ENCODE measurements at places on chromosomes 5 and 9. TPM values are rescaled to one million over a fixed set of nuclear protein-coding genes. Genes with fewer than 3 reads are reported as not detected.
A peak's percentile ranks its signal among the peaks of the same experiment; 100 is the strongest.

DNA sequence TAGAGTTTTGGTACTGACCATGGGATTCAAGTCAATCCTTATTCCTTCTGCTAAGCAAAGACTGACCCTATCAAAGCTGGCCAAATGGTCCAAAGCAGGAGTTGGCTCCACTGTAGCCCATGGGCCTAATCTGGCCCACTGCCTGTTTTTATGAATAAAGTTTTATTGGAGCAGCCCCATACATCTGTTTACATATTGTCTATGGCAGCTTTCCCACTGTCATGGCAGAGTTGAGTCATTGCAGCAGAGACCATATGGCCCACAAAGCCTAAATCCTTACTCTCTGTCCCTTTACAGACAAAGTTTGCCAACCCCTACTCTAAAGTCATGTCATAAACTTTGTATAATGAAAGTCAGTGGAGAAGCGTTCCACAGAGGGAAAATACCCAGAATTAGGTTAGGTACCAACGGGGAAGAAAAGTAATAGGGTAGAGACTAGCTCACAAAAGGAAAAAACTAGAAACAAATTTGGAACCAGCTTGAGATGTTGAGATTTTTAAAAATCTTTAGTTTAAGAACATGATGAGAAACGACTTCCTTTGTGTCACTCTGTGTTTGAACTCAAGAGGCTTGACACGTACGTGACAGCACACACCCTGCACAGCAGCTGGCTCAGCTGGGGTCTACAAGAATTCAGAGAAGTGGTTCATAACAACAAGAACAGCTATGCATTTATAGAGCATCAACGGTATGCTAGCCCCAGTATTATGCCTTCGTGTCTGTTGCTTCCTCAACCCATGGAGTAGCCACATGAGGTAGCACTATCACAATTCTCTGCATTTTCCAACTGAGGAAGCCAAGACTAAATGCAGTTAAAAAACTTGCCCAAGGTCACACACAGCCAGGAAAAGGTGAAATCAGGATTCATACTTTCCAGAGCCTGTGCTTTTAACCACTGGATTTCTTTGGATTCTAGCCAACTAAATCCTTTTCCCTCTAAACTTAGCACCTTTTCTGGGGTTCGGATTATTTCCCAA is 198.9 kb upstream of the WWC1 start:
- DNase-seq: no peak

DNA sequence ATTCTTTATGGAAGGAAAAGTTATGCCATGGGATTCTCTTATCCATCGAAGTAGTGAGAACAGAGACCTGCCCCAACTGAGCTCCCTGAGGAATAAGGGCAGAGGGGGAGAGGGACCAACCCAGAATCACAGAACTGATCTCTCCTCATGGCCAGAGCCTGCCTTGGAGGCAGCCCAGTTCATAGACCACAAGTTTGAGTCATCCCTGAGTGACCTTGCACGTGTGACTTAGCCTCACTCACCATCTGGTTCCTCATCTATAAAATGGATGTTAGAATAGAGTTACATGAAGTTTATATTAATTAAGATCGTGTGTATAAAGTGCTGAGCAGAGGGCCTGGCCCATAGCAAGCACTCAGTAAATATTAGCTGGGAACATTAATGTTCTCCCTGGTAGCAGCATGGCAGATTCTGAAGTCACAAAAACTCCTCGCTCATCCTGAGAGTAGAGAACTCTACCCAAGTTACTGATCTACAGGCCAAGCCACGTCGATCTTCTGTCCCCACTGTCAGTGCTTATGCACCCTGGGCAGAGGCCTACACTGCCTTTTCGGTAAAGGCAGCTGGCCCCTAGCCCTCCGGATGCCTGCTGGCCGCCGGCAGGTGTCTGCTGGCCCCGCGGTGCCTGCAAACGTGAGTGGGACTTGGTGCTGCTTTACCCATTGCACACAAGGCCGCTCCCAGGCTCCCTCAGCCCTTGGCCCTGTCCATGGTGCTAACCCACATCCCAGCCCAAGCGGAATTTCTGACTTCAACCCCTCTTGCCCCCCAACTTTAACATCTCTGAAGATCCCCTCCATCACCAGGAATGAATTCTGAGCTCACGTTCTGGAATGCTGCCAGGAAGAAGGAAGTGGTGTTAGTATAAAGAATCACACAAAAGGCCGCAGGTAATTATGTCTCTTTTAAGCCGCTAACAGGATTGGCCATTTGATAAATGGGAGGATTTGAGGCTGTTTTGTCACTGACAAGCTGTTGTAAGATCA is 61.1 kb upstream of the ARAP3 start:
- DNase-seq: peak; percentile 22

GRCh38 chr5:1465117-1465516 is 19.9 kb upstream of the SLC6A3 start:
- no peak for DNase-seq

GRCh38 chr9:137236238-137236935 is 4.7 kb upstream of the TUBB4B start:
- DNase-seq: peak; percentile 85

DNA sequence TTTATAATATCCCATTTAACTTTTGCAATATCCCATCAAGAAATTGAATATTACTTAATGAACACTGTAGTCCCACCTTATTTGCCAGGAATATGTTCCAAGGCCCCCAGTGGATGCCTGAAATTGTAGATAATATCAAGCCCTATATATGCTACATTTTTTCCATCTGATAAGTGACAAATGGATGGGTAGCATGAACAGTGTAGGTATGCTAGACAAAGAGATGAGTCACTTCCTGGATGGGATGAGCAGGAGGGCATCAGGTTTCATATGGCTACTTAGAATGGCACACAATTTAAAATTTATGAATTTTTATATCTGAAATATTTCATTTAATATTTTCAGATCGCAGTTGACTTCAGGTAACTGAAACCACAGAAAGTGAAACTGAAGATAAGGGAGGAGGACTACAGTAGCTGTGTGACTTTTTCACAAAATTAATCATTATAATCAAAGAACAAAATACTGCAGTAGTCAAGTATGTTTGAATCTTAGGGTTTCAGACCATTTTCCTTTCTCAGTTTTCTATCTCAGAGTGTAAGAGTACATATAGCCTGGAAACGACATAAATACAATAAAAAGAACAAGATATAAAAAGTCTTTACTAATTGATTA is 636.4 kb upstream of the ARRDC3 start:
- DNase-seq: no peak

GRCh38 chr5:10653751-10654400 is 90.0 kb downstream of the ANKRD33B start:
- DNase-seq: no peak

DNA sequence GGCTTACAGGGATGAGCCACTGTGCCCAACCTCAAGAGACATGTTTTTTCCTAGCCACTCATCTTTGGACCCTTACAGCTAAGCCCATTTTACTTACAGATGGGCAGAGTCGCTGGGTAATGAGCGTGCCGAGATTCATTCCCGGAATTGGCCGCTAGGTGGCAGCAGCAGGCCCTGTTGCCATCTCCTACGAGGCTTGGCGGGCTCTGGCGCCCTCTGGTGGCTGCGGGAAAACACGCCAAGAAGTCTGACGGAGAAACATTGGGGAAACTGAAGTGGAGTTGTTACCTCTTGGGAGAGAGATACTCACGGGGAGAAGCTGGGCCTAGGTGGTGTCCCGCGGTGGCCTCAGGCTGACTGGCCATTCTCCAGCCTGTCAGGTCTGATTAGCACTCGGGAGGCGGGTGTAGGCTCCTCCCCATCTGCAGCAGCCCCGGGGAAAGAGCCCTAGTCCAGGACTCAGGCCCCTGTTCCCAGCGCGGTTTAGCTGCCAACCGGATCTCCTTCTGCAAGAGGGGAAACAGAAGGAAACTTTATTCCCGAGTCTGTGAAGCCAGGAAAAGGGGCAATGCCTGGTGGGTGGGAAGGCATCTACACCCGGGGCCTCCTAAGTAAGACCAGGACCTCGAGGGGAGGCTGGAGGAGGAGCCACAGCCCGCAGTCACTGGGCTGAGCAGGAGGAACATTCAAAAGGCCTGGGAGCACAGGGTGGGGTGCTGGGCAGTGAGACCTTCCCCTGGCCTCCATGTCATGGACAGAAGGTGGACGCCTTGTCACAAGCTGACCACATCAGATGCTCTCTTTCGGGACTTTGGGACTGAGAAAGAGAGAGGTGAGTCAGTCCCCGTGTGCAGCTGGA is 9.7 kb downstream of the PTGES2 start:
- peak; percentile 96 for DNase-seq

DNA sequence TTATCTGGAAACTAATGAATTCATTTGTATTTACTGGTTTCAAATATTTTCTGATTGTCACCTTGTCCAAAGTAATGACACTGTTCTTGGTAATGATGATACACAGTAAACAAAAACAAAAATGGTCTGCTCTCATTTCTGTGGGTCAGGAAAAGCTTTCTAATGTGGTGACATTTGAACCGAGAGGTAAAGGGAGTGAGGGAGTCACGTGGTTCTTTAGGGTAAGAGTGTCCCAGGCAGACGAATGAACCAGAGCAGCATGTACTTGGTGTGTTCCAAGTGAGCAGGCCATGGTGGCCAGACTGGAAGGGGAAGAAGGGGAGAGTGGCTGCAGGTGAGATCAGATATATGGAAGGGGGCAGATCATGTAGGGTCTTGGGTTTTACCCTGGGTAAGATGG is 247.0 kb upstream of the SLC30A5 start:
- DNase-seq: no peak

GRCh38 chr5:57482671-57483106 is at the start of gene ACTBL2:
Gene ACTBL2 (minus strand): TSS chr5:57482811. CDS start chr5:57482707, 104 bp downstream.
- DNase-seq: no peak

DNA sequence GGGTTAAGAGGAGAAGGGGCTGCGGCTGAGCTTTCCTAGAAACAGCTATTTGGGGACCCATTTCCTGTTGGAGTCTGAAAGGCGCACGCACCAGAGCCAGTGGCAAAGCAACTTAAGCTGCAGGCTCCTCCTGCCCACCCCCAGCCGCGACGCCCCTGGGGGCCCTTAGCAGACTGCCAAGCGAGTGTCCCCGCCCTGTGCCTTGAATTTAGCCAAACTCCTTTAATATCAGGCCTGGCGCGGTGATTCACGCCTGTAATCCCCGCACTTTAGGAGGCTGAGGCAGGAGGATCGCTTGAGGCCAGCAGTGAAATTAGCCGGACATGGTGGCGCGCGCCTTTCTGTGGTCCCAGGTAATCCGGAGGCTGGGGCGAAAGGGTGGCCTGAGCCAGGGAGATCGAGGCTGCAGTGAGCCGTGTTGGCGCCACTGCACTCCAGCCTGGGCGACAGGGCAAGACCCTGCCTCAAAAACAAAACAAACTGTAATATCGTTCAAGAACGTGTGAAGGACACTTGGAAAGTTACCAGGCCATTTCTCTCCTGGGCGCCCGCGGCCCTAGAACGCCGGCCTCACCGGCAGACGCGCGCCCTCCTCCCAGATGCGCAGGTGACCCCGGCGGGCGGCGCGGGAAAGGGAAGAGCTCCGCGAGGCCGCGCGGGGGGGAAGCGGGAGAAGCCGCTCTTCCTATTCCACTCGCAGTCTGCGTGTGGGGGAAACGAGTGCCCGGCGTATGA is 1.0 kb upstream of the F2R start:
- DNase-seq: no peak

- DNase-seq: no peak
Observed at GRCh38 chr9:124768750-124769548, 2.2 kb downstream of the NR6A1 start.

DNA sequence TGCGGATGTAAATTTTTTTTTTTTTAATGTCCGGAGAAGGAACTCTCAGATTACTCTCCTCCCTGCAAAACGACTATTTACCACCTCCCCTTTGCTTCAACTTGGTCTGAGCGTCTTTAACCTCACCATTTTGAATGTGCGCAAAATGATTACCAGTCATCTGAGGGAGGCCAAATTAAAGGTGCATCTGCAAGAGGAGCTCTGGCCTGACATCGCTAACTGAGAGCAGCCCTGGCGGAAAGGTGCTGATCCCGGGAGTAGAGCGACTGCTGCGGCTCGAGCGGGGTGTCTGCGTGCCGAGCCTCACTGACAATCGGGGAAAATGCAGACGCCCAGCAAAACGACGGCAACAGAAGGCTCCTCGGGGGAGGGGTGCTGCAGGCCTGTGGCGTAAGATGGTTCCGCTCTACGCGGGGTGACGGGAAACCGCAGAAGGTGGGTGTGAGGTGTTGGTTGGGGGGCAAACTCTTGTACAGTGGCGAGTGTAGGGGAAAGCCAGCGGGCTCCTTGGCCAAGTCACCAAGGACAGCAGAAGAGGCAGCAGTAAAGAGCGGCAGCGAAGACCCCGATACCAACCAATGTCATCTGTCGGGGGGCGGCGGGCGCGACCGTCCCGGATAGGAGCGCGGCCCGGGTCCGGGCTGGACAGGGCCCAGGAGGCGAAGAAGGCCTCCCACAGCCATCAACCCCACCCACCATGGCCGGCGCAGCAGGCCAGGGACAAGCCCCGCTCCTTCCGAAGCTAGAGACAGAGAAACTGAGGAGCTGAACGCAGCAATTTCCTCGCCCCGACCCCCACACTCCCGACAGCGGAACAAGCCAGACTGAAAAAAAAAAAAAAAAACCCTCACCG is 557 bp downstream of the PJA2 start:
- DNase-seq: peak; percentile 67

GRCh38 chr9:96376891-96377874 is 6.3 kb downstream of the SLC35D2 start:
- DNase-seq: no peak

GRCh38 chr9:84593352-84593751 is 76.2 kb upstream of the NTRK2 start:
- no peak for DNase-seq

- DNase-seq: no peak
Observed at GRCh38 chr5:142048272-142048671, 35.4 kb upstream of the GNPDA1 start.

GRCh38 chr9:34707130-34707529 is 2.8 kb downstream of the CCL21 start:
- no peak for DNase-seq

DNA sequence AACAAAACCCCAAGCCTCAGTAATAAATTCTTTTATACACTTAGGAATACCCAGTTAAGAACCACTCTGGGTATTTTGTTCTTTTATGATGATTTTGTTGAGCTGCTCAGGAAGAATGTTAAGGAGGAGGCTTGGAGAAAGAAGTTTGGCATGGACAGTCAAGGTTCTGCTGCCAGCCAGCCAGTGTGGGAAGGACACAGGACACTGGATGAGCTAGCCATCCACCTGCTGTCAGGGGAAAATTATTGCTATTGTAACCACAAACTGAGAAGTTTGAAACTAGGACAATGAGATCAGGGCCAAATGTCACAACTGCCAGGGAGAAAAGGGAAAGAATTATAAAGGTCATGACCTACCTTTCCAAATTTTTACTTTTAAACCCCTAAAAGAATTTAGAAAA is 25.9 kb upstream of the ADAMTSL1 start:
- DNase-seq: no peak

BNC2 gene
- 52.0 TPM for total RNA-seq

MARCHF6 gene
- 163 TPM for total RNA-seq

ASPN gene
- 40.9 TPM for total RNA-seq

SPATA31D4 gene
- not detected for total RNA-seq

SUSD3 gene
- total RNA-seq: 5.0 TPM

AJM1 gene
- total RNA-seq: 19.4 TPM

RNF208 gene
- total RNA-seq: 16.8 TPM

PTPRD gene
- 35.9 TPM for total RNA-seq
